ENCODE measurements at places on chromosomes 3 and 15.
A peak's percentile ranks its signal among the peaks of the same experiment; 100 is the strongest.

- no peak for DNase-seq
These were observed 164.8 kb downstream of the SYNPR start for GRCh38 chr3:63442918-63443317.

DNA sequence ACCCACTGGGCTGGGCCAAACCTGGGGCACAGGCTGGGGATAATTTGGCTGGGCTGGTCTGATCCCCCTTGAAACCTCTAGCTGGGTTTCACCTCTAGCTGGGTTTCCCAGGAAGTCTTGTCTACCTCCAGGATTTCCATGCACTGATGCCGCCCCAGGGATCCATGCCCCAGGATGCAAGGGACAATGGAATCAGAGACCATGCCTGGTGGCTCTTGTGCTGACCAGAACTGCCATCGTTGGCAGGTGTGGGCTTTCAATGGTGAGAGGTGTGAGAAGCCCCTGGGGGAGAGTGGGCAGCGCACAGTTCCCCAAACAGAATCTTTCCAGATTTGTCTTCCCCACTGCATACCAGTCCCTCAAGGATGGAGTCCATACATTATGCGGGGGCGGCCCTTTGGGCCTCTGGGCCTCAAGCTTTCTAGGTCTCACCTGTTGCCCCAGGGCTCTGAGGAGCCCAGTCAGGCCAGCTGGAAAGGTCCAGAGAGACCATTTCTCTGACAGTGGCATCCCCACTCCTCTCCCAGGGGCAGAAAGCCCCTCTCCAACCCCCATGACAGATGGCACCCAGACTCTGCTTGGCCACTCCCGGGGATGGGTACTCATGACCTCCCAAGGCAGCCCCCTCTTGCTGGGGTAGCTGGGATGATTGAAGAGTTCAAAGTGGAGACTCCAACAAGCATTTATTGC lies 35.4 kb downstream of the EPHB3 start:
- DNase-seq, result no peak

DNA sequence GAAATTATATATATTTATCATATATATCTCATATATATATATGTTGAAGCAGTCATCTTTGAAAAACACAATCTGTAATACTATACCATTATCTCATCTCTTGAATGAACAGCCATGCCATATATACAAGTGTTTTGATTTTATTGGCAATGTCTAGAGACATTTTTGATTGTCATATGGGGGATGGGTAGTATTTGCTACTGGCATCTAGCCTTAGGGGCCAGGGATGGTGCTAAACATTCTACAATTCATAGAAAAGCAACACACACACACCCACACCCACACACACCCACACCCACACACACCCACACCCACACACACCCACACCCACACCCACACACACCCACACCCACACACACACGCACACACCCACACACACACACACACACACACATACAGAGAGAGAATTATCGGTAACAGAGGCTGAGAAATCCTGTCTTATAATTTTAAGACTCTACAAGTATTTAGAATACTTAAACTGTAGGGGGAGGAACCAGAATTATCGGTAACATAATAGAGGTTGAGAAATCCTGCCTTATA lies 11.1 kb upstream of the PIK3R4 start:
- no peak for DNase-seq

- DNase-seq, result no peak
These were observed 387.4 kb downstream of the EPHA6 start for GRCh38 chr3:97201814-97202213.

- DNase-seq, result no peak
These were observed 114.2 kb downstream of the AGBL1 start for GRCh38 chr15:86193716-86194380.

- DNase-seq, result no peak
These were observed 24.8 kb downstream of the EAF1 start for GRCh38 chr3:15452156-15452555.

GRCh38 chr15:49152552-49153312 lies 2.7 kb downstream of the COPS2 start:
- DNase-seq, result no peak

DNA sequence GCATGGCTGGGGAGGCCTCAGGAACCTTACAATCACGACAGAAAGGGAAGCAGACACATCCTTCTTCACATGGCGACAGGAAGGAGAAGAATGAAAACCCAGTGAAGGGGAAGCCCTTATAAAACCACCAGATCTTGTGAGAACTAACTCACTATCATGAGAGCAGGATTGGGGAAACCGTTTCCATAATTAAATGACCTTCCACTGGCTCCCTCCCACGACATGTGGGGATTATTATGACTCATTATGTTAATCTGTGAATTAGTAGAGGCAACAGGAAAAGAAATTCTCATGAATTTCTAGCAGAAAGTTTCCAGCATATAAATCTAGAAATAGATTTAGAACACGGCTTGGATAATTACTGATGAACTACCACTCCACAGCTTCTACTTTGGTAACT lies 937.3 kb downstream of the ROBO1 start:
- no peak for DNase-seq

GRCh38 chr3:17469954-17470353 lies 272.5 kb downstream of the TBC1D5 start:
- DNase-seq, result no peak

DNA sequence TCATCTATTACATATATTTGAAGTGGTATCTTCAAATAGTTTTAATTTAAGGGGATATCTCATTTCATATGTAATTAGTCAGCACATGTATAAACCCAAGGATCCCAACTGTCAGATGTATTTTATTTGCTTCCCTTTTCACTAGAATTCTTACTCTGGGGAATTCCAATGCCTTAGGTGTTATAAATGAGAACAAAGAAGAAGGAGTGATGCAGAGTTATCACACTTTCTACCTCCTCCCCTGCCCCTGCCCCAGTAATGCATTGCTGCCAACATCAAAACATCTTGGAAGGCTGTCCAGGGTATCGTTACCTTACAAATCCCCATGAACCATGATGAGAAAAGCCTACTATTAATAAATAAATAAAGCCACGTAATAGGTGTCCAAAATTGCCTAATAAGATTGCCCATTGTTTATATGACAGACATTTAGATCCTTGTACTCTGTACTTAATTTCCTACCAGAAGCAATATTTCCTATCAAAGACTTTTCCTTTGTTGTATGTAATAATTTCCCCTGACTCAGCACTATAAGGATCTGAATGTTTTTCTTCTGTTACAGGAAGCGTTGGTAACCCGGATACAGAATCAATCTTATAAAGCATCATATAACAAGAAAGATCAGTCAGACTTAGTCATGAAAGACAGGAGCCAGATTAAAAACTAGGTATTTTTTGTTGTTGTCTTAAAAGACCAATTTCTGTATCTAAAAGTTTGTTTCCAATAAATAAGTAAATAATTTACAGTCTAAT lies 38.8 kb downstream of the CBLB start:
- no peak for DNase-seq

GRCh38 chr3:13723676-13724207 lies 156.1 kb downstream of the WNT7A start:
- DNase-seq, result no peak

DNA sequence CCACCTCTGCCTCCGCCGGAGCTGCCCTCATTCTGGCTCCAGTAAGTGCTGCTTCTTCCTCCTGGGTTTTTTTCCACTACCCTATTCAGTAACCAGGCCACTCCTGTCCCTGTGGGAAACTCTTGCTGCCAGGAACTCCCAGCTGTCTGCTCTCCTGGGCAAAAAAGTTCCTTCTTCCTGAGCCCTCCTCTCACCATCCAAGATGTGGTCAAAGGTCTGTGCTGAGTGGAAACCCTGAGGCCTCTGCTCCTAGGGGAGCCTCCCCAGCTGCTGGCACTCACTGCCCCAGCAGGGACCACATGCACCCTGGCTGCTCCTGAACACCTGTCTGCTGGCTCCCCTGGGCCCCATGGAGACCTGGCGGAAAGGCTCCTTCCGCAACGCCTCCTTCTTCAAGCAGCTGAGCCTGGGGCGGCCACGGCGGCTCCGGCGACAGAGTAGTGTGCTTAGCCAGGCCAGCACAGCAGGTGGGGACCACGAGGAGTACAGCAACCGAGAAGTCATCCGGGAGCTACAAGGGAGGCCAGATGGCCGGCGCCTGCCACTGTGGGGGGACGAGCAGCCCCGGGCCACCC lies 454 bp downstream of the C15orf62 start:
- no peak for DNase-seq

GRCh38 chr3:64954995-64955636 lies 267.3 kb upstream of the ADAMTS9 start:
- no peak for DNase-seq

DNA sequence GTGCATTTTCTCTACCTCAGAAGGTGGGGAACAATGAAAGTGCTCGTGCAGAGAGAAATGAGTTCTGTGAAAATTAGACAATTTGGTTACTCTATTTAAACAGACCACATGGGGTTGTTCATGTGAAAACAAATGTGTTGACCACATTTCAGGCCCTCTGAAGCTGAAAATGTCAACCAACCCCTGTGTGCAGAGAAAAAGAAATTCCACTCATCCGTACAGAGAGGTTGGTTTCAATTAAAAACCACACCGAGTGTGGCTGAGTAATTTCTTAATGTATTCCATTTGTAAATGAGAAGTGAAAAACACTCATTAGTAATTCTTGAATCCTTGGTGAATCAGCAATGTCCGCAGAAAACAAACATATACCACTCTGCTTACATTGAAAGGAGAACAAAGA lies 46.9 kb upstream of the SLC7A14 start:
- no peak for DNase-seq

- no peak for DNase-seq
These were observed 99.1 kb upstream of the CHMP2B start for GRCh38 chr3:87128006-87128405.

DNA sequence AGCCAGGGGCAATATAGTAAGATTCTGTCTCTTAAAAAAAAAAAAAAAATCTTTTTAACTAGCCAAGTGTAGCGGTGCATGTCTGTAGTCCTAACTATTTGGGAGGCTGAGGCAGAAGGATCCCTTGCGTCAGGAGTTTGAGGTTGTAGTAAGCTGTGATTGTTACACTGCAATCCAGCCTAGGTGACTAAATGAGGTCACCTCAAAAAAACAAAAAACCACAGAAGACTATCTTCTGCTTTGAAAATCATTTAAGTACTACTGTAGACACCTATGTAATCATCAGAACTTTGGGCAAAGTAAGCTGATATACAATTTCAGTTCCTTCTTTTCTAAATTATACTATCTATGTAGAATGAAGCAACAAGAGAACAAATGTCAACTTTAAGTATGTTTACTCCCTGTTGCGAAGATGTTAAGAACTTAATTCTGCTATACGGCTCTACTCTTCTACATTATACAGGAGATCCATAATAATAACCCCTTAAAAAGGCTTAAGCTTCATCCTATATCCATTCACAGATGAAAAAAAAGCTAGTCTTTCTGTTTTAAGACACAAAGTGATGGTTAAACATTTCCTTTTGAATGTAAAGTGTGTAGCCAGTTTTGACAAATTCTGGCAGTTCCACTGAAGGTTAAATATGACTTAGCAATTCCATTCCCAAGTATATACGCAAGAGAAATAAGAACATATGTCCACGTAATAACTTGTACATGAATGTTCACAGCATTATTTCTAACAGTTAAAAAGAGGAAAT lies 15.2 kb downstream of the DAZL start:
- DNase-seq, result no peak

GRCh38 chr15:84609818-84610525 lies 9.2 kb downstream of the ZSCAN2 start:
- DNase-seq, result no peak

GRCh38 chr15:55791551-55792400 lies 48.8 kb upstream of the PRTG start:
- no peak for DNase-seq

- DNase-seq, result no peak
These were observed 84.3 kb upstream of the NEO1 start for GRCh38 chr15:72967811-72968530.

DNA sequence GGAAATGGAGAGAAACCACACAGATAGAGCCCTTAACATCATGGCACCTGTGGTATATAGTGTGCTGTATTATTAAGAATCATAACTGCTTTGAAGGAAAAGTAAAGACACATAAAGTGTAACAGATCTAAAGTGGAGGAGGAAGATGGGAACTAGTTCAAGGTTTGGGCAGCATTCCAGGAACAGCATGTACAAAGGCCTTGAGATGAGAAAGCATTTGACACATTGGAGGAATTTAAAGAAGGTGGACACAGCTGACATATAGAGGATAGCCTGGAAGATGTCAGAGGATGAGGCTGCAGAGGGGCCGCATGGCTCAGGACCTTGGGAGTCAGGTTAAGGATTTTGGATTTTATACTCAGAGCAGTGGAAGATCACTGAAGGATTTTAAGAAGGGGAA lies 39.0 kb downstream of the LRTM1 start:
- DNase-seq, result no peak

GRCh38 chr3:72485641-72486040 lies 362.6 kb downstream of the SHQ1 start:
- DNase-seq, result no peak

DNA sequence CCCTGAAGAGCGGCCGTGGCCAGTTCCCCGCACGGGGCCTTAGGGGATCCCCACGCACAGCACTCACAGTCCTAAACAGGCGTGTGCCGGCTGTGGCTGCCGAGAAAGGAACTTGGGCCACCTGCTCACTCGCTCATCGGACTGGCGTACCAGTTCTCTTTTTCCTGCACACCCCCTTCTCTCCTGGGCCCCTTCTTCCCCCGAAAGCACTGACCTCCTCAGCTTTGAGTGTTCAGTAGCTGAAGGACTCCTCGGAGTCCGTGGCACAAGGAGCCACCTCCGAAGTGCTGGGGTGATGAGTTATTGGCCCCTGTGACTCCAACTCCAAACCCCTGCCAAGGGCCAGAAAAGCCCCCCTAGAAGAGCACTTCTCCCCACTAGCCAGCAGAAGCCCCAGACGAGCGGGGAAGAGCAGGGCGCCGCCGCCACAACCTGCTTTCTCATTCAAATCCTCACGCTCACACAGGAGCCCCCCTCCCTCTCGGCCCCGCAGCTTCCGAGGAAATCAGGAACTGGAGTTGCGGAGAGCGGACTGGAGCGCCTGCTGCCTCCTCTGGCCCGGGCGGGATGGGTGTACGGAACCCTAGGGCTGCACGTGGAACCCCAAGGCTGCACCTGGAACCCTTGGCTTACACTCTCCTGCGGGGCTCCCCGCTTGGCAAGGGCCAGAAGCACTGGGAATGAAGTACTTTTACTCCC lies at the start of gene PLCH1:
Gene PLCH1, minus strand, starts transcription at position 446 of the 699 bp plus-strand sequence. CDS start 40,847 bp downstream, outside the sequence.
- peak; percentile 13 for DNase-seq

GRCh38 chr3:190645932-190646460 lies 132.1 kb downstream of the IL1RAP start:
- no peak for DNase-seq

Data from cortex of kidney (tissue), 1 donor.